Kasumi-1 (cell line): ENCODE measurements at places on chromosomes 5 and 9.

DNA sequence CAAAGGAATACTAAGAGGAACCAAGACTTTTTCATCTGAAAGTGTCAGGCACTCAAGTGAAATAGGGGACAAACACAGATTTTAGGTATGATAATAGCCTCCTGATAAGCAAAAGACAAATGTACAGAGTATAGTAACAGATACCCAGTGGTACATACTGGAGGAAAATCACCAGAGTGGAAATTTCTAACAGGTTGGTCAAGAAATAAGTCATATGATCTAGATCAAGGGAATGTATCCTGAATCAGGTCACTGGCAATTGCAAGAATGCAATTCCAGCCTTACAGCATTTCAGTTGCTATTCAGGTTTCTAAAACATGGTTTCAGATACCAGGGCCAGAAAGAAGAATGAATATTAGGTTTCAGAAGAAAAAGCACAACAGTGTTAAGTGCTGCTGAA lies 82.2 kb upstream of the SLCO6A1 start:
- DNase-seq = no peak

DNA sequence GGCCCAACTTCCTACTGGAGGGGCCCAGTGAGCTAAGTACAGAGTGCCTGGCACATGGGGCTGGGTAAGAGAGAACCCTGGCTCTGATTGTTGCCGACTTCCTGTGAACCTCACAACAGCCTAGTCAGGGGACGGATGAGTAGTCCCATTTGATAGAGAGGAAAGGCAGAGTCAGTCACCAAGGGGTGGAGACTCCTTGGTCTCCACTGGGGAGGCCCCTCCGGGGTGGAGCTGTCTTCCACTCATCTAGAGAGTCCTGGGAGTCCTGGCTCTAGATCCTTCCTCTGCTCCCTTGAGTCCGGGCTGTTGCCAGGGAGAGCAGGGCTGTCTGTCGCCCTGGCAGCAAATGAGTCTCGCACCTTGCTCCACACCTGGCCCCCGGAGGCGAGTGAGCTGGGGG lies 8.0 kb downstream of the GRK6 start:
- no peak for DNase-seq

GRCh38 chr9:32589083-32589723 lies 16.2 kb upstream of the NDUFB6 start:
- DNase-seq = peak; percentile 73

GRCh38 chr9:135974220-135974573 lies 13.0 kb upstream of the UBAC1 start:
- DNase-seq = no peak

GRCh38 chr9:17846948-17847655 lies 268.2 kb downstream of the SH3GL2 start:
- DNase-seq = no peak

GRCh38 chr9:76609285-76610010 lies 150.5 kb downstream of the GCNT1 start:
- DNase-seq = no peak

GRCh38 chr5:66839636-66840185 lies 243.5 kb downstream of the MAST4 start:
- DNase-seq = no peak

DNA sequence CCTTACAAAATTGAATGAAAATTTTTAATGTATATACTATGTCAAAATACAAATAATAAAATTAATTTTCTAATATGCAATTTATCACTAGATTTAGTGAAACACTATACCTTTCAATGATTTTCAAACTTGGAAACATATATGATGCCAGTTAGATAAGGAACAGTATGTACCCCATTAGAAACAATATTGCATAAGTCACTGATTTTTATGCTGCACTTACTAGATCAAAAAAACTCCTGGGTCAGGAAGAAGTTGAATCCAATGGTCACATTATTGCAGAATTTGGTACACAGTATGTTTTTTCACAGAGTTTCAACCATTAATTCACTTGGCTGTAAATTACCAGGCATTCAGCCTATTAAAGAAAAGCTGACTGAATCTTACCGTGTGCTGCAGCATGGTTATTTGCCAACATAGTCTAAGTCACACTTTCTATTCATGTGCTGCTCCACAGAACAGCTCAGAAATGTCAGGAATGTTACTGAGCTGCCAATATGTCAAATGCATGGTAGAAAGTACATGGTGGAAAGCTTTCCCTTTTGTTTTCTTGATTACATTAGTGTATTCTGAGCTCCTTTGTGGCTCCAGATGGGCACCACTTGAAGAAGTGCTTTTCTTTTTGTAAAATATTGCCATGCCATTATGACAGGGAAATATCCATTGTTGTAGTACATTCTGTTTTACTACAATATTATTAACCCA lies 9.9 kb upstream of the PRR16 start:
- no peak for DNase-seq

DNA sequence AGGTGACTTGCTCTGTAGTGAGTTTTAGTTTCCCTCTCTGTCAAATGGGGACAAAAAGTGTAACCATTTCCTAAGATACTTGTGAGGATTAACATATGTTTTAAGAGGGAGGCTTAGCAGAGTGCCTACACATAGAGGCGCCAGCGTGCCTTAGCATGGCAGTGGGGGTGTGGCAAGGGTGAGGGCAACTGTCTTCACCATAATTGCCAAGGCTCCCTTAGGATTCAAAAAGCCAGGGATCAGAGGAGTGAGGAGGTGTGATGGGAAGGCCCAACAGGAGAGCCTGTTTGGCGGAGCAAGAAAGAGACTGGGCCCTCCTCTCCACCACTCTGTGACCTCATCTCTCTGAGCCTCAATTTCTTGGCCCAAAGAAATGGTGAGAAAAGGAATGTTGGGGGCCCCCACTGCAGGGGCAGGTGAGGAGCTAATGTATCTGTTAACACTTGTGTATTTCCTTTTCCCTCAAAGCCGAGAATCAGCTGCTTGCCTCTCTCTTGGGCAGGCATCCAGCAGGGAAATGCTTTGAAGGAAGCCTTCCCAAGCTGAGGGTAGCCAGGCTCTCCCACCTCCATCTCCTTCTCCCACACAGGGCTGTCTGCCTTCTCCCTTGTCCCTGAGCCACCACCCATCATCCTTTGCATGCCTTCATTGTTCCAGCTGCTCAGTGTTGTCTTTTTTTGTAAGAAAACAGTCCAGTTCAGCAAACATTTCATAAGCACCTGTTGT lies 76.0 kb downstream of the DAB2IP start:
- no peak for DNase-seq

GRCh38 chr5:26009742-26010141 lies 1028.6 kb downstream of the CDH9 start:
- DNase-seq = no peak

GRCh38 chr9:80797101-80797829 lies 892.1 kb downstream of the TLE1 start:
- no peak for DNase-seq

DNA sequence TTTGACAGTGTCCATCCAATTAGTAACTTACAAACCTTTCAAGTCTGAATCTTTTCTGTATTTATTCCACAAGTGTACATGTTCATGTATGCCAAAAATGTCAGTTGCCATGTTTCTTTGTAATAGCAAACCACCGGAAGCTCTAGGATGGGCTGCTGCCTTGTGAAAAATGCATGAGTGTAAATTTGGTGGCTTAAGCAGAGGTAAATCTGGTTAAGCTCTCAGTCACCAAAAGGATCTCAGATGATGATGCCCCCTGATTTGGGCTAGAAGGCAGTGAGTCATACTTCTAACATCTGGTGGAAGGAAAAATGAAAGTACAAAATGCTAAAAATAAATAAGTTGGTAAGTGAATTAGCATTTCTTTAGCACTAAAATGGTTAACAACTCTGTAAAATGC lies 567.5 kb downstream of the ELAVL2 start:
- no peak for DNase-seq

GRCh38 chr9:115285836-115286235 lies 167.9 kb upstream of the TNC start:
- DNase-seq = no peak

GRCh38 chr9:105405514-105406131 lies 42.2 kb upstream of the FSD1L start:
- peak; percentile 41 for DNase-seq

GRCh38 chr9:114850871-114851270 lies 45.0 kb upstream of the TNFSF15 start:
- DNase-seq = peak; percentile 55

DNA sequence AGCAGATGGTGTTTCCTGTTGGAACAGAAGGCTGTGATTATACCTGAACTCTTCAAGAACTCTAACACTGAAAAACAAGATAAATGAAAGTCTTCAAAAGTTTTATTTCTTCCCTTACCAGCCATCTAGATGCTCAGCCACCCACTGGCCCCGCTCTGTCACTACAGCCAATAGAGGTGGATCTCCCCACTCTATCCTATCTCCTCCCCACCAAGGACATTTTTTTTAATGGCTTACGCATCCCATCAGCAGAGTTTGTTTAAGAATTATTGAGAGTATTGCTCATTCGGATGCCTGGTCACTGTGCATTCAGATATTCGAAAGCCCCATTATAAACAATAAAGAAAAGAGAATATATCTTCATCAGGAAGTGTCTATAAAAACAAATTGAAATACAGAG lies 159.4 kb downstream of the RASEF start:
- peak; percentile 11 for DNase-seq

DNA sequence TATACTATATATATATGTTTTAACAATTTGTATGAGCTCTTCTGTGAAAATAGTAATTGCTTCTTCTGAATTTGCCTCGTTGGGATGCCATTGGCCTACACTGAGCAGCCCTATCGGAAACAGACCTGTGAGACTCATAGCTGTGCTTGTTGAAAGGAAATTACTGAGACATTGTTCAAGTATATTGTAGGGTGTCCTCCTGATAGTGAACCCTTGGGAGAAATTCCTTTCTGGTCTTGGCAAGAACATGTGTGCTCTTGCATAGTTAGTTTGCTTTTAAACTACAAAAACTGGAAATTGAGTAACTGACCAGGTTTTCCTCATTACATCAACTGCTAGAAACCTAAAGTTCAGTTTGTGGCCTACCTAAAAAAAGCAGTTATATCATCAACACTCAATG lies 160.9 kb downstream of the LURAP1L start:
- no peak for DNase-seq

- no peak for DNase-seq
Observed at GRCh38 chr5:1831677-1832313, 30.6 kb downstream of the NDUFS6 start.

- no peak for DNase-seq
Observed at GRCh38 chr5:172199446-172199845, 5.5 kb downstream of the EFCAB9 start.

DNA sequence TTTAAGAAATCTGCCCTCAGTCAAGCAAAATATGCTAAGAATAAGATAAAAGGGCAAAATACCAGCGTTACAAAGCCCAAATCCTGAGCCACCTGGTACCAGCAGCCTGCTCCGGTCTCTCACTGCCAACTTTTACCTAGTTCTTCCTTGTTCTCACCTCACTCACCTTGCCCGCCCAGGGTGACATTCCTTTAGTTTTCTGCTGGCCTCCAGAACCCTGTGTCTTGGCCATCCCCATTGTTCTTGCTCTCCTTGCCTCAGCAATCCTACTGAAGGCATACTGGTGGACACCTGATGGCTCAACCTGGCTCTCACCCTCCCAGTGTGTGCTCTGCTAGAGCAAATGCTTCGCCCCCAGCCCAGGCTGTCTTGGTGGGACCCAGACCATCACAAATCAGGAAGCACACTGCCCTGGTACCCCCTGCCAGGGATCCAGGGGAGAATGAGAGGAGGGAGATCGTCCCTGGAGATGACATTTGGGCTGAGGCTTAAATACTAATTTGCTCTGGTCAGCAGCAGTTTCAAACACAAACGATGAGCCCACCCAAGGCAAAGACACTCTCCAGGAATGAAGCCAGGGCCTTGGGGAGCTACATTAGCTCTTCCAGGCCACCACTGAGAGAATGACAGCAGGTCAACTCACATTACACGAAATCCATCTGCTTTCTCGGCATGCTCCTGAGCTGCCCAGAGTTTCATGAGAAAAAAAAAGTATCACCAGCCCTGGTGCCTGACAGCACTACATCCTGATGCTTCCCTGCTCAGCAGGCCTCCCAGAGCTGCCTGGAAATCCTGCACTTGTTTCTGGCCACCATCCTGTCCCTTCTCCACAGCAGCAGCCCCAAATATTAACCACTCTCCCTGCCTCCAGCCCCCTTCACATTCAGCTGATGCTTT lies 12.2 kb upstream of the SEPTIN8 start:
- DNase-seq = no peak

DNA sequence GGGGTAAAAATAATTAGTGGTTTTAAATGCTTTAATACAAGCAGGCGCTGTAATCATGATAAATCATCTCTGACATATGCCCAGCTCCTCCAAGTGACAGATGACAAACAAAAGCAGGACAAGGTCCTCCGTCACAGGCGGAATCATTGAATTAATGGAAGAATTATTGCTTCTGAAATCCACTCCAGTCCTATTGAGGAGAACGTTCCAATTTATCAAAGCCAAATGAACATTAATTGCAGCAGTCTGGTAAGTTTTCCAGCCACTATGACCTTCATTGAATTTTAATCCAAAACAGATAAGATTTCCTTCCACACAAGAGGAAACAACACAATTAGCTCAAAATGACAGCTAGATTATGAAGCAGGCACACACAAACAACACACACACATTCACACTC lies 136.8 kb downstream of the ASTN2 start:
- DNase-seq = no peak

- DNase-seq = no peak
Observed at GRCh38 chr9:29965834-29966233, 2392.6 kb upstream of the C9orf72 start.

GRCh38 chr9:935348-935965 lies 41.0 kb upstream of the DMRT3 start:
- DNase-seq = no peak

GRCh38 chr5:6280425-6281100 lies 97.8 kb downstream of the MED10 start:
- DNase-seq = no peak

GRCh38 chr5:109876030-109876725 lies 186.5 kb downstream of the MAN2A1 start:
- DNase-seq = no peak

- no peak for DNase-seq
Observed at GRCh38 chr9:132472599-132472998, 62.6 kb downstream of the CFAP77 start.

DNA sequence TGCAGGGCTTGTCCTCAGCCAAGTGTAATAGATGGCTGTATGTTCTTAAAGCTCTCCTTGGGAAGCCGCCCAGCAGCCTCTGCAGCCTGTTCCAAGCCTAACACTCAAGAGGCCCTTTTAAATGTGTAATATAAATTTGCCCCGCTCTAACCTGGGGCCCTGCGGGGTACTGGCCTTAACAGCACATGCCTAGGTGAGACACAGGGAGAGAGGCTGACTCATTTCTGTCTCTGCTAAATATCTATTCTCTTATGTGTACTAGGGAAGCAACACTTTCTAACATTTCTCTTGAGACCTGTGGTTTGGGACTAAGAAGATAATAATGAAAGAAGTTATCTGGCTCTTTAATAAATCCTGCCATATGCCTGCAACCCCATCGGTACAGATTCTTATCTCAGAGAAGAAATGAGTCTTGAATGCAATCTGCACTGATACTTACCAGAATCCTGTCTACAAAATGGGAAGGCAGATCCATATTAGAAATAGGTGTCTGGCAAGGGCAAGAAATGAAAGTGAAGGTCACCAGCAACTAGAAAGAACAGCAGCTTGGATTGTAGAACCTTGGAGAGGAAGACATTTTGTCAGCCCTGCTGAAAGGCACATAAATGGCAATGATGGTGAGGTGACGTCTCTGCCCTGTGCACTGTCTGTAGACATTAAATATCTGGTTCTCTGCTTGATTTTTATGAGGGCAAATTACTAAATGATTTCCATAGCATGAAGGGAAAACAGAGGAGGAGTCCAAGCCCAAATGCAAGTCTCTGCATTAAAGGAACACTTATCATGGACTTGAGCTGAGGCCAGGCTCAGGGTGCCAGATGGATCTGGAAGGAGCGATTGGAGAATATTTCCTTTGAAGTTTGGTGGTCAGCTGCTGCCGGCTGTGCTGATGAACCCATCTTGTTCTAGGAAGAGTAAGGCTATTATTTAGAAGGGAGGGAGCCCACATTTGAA lies 14.5 kb upstream of the TGFBI start:
- DNase-seq = no peak
